ENCODE measurements at places on chromosomes 12 and 14. TPM values are rescaled to one million over a fixed set of nuclear protein-coding genes. Genes with fewer than 3 reads are reported as not detected.
A peak's percentile ranks its signal among the peaks of the same experiment; 100 is the strongest.

- H3K27ac ChIP-seq: no peak overlapping the region
- H3K4me3 ChIP-seq: peak overlapping the region; percentile 30
- H3K4me1 ChIP-seq: peaks cover 16% of the 10 kb centered on the region
- H3K36me3 ChIP-seq: no peaks in the 10 kb centered on the region
These were observed 74.6 kb upstream of the TBX5 start for GRCh38 chr12:114480337-114481199.

GRCh38 chr14:68286667-68287066 is 467.1 kb downstream of the RAD51B start:
- no peaks in the 10 kb centered on the region for H3K36me3 ChIP-seq
- H3K4me3 ChIP-seq: no peak overlapping the region
- no peak for DNase-seq
- H3K27ac ChIP-seq: no peak overlapping the region
- no peaks in the 10 kb centered on the region for H3K27me3 ChIP-seq

- no peak overlapping the region for H3K4me3 ChIP-seq
- H3K36me3 ChIP-seq: no peaks in the 10 kb centered on the region
- H3K4me1 ChIP-seq: peaks cover 7% of the 10 kb centered on the region
- no peaks in the 10 kb centered on the region for H3K27me3 ChIP-seq
These were observed 45.7 kb upstream of the VASH1 start for GRCh38 chr14:76715511-76716081.

DNA sequence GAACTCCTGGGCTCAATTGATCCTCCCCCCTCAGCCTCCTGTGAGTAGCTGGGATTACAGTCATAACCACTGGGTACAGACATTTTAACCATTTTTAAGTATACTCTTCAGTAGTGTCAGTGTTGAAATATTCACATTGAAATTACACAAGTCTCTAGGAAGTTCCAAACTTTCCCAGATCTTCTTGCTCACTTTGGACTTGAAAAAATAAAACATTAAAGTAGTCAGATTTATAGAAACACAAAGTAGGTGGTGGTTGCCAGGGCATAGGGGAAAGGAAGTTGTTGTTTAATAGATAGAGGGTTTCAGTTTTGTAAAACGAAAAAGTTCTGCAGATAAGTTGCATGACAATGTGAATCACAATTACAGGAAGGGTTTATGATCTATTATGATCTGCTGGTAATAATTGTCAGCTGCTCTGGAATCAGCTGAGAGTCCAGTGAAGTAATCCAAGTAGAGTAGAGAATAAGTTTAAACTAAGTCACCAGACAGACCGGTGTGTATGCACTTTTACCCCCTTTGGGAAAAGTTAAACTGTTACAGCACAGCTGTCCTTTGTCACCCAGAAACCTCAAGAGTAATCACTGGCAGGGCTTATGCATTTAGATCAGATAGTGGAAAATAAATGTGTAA is 27.4 kb downstream of the PCNX1 start:
- H3K36me3 ChIP-seq: no peaks in the 10 kb centered on the region
- no peaks in the 10 kb centered on the region for H3K27me3 ChIP-seq
- H3K4me1 ChIP-seq: peaks cover 35% of the 10 kb centered on the region
- H3K27ac ChIP-seq: peak overlapping the region; percentile 50
- DNase-seq: no peak

DNA sequence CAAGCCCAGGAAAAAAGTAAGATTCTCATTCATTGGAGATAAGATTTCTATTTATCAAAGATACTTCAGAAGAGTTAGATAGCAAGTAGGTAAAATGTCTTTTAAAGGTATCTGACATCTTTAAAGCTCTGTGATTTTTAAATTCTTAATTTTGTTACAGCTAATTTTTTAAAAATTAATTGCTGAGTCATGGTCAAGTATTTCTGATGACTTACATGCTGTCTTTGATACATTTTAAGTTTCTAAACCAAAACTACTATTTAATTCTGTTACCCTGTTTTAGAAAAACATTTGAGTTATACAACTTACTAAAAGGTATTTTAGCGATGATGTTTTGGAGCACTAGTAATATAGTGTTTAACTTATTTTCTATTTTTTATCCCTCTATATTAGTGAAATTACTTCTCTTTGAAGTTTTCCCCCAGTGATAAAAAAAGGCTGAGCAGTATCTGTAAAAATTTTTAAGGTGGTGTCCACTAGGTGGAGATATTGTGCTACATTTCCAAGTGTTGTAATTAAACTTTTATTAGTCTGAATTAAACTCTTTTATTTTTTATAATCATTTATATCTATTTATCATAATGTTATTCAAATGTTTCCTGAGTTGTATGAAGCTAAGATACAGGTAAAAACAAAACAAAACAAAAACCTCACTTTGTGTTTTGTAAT is 11.5 kb downstream of the ALG10 start:
- no peaks in the 10 kb centered on the region for H3K36me3 ChIP-seq
- no peaks in the 10 kb centered on the region for H3K27me3 ChIP-seq
- H3K27ac ChIP-seq: no peak overlapping the region

The C1S gene
- 15.5 TPM for polyA plus RNA-seq

- H3K4me3 ChIP-seq: no peak overlapping the region
- peak; percentile 45 for DNase-seq
- H3K36me3 ChIP-seq: no peaks in the 10 kb centered on the region
These were observed 377.5 kb downstream of the ALG10 start for GRCh38 chr12:34399631-34400410.

GRCh38 chr14:73713803-73714655 is at the start of gene PNMA1:
PNMA1 (minus strand) TSS chr14:73714384; CDS start chr14:73713639, 745 bp downstream.
- H3K4me3 ChIP-seq: peak within 1 kb of the TSS; percentile 66
- H3K36me3 ChIP-seq: no peaks in the 10 kb centered on the region
- peak; percentile 95 for DNase-seq
- H3K4me1 ChIP-seq: peaks cover 58% of the 10 kb centered on the region

GRCh38 chr14:43535231-43535838 is 971.7 kb downstream of the FSCB start:
- no peaks in the 10 kb centered on the region for H3K36me3 ChIP-seq
- H3K27me3 ChIP-seq: no peaks in the 10 kb centered on the region
- no peak overlapping the region for H3K27ac ChIP-seq
- H3K4me1 ChIP-seq: no peaks in the 10 kb centered on the region
- DNase-seq: no peak

The ESYT1 gene
- 13.8 TPM for polyA plus RNA-seq

- DNase-seq: no peak
- no peaks in the 10 kb centered on the region for H3K4me1 ChIP-seq
- H3K36me3 ChIP-seq: peaks cover 10% of the 10 kb centered on the region
- no peak overlapping the region for H3K4me3 ChIP-seq
These were observed 11.0 kb downstream of the PXMP2 start for GRCh38 chr12:132698341-132698740.

- peaks cover 17% of the 10 kb centered on the region for H3K4me1 ChIP-seq
- H3K36me3 ChIP-seq: peaks cover 10% of the 10 kb centered on the region
- H3K27ac ChIP-seq: peak overlapping the region; percentile 91
- no peaks in the 10 kb centered on the region for H3K27me3 ChIP-seq
- DNase-seq: no peak
These were observed 436 bp downstream of the VPS33A start for GRCh38 chr12:122265886-122266229.

DNA sequence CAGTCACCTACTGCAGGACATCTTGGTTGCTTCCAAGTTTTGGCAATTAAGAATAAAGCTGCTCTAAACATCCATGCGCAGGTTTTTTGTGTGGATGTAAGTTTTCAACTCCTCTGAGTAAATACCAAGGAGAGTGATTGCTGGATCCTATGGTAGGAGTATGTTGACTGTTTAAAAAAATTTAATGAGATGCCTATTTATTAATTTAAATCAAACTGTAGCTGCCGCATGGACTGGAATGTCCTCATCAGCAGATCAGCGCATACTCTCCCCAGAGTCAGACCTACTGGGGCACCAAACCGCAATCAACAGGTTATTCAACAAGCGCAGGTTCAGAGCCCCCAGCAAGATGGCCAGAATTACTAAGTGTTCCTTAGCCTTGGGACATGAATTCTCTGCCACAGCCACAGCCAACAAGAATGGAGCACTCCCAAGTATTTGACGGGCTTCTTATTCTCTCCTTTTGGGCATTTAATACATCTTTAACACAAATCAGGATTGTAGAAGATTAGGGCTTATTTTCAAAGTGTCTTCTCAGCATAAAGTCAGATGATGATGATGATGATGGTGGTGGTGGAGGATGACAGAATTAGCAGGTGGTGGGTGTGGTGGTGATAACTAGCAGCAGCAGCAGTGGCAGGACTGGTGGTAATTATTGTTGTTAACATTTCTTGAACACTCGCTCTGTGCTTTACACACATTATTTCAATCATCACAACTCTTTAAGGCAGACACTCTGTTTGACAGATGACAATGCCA is 170.7 kb downstream of the CHST11 start:
- no peaks in the 10 kb centered on the region for H3K4me1 ChIP-seq
- H3K4me3 ChIP-seq: no peak overlapping the region

- peaks cover 74% of the 10 kb centered on the region for H3K4me1 ChIP-seq
- no peak overlapping the region for H3K4me3 ChIP-seq
- no peaks in the 10 kb centered on the region for H3K36me3 ChIP-seq
- H3K27ac ChIP-seq: peak overlapping the region; percentile 84
- peak; percentile 95 for DNase-seq
- no peaks in the 10 kb centered on the region for H3K27me3 ChIP-seq
These were observed 16.1 kb downstream of the EML1 start for GRCh38 chr14:99809360-99809759.

The PLEKHG7 gene
- 0.23 TPM for polyA plus RNA-seq

The LGR5 gene
- 0.23 TPM for polyA plus RNA-seq

GRCh38 chr12:66879409-66879808 is 200.5 kb upstream of the GRIP1 start:
- H3K27ac ChIP-seq: no peak overlapping the region
- H3K4me3 ChIP-seq: no peak overlapping the region
- no peak for DNase-seq
- H3K4me1 ChIP-seq: peaks cover 7% of the 10 kb centered on the region

DNA sequence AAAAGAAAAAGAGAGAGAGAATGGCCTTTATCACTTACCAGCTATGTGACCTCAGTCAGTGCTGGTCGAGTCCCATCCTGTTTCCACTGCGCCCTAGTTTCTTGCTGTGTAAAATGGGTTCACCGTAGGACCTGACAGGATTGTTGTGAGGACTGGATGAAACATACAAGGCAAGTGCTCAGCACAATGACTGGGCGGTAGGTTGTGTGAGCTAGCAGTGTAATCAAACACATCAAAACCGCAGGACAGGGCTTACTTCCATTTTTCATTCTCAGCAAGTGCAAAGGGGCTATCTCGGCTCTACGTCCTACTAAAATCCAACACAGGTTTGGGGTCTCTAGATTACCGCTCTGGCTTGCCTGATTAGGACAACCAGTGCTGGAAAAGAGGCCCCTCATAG is 36.4 kb upstream of the ATXN2 start:
- DNase-seq: no peak
- peak overlapping the region; percentile 75 for H3K27ac ChIP-seq
- H3K4me1 ChIP-seq: peaks cover 21% of the 10 kb centered on the region
- H3K36me3 ChIP-seq: no peaks in the 10 kb centered on the region
- no peak overlapping the region for H3K4me3 ChIP-seq

DNA sequence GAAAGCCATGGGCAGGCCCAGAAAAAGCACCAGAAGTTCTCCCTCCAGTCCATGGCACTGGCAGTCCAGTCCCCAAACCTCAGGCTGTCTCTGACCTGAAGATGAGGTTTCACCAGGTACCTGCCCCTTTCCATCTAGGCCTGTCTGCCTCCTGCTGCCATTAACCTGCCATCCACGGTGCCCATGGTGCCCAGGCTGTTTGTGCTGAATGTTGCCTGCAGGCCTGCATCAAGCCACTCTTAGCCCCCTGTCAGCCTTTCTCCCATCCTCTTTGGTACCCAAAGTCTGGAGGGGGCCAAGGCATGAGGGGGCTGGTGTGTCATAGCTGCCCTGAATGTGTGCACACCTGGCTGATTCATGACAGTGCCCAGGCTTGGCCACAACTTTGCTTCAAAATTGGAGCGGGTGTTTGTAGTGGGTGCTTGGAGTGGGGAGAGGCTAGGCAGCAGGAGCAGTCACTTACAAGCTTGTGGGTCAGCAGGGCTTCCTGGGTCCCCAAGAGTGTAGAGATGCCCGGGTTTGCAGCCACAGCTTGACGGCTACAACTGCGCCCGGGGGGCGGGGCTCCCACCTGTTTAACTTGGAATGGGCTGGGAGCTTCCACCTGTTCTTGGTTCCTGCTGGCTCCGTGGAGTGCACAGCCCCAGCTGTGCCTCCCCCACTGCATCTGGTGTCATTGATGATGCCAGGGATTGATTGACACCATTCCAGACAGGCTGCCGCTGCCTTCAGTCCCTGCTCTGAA is 88.5 kb downstream of the GPHN start:
- no peaks in the 10 kb centered on the region for H3K4me1 ChIP-seq
- no peak overlapping the region for H3K4me3 ChIP-seq
- no peaks in the 10 kb centered on the region for H3K36me3 ChIP-seq
- H3K27ac ChIP-seq: no peak overlapping the region
- peak; percentile 36 for DNase-seq

The KRT3 gene
- not detected for polyA plus RNA-seq

DNA sequence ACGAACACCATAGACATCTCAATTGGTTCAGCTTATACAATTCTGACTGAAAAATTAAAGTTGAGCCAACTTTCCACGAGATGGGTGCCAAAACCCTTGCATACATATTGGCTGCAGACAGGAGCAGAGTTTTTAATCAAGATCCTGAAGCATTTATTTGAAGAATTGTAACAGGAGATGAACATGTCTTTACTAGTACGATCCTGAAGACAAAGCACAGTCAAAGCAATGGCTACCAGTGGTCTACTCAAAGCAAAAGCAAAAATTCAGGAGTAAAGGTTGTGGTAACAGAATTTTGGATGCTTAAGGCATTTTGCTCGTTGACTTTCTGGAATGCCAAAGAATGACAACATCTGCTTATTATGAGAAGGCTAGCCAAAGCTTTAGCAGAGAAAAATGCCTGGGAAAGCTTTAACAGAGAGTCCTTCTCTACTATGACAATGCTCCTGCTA is 20.7 kb downstream of the ZDHHC17 start:
- H3K4me3 ChIP-seq: no peak overlapping the region
- no peak for DNase-seq
- no peaks in the 10 kb centered on the region for H3K36me3 ChIP-seq

The LALBA gene
- not detected for polyA plus RNA-seq

DNA sequence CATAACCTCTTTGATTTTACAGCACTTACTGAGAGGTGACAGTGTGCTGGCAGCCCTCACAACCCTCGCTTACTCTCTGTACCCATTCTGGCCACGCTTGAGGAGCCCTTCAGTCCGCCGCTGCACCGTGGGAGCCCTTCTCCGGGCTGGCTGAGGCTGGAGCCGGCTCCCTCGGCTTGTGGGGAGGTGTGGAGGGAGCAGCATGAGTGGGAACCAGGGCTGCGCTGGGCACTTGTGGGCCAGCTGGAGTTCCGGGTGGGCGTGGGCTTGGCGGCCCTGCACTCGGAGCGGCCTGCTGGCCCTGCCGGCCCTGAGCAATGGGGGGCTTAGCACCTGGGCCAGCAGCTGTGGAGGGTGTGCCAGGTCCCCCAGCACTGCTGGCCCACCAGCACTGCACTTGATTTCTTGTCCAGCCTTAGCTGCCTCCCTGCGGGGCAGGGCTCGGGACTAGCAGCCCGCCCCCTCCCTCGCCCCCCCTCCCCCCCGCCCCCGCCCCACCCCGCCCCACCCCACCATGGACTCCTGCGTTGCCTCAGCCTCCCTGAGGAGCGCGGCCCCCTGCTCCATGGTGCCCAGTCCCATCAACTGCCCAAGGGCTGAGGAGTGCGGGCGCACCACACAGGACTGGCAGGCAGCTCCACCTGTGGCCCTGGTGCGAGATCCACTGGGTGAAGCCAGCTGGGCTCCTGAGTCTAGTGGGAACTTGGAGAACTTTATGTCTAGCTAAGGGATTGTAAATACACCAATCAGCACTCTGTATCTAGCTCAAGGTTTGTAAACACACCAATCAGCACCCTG is 9.9 kb downstream of the MDGA2 start:
- H3K4me1 ChIP-seq: no peaks in the 10 kb centered on the region
- no peak for DNase-seq
- H3K27me3 ChIP-seq: no peaks in the 10 kb centered on the region
- no peak overlapping the region for H3K4me3 ChIP-seq
- no peak overlapping the region for H3K27ac ChIP-seq

The PDE3A gene
- polyA plus RNA-seq: 9.2 TPM

All from sigmoid colon (tissue), 7 donors.